HFFc6 (cell line): ENCODE measurements at places on chromosomes 2 and 18.

DNA sequence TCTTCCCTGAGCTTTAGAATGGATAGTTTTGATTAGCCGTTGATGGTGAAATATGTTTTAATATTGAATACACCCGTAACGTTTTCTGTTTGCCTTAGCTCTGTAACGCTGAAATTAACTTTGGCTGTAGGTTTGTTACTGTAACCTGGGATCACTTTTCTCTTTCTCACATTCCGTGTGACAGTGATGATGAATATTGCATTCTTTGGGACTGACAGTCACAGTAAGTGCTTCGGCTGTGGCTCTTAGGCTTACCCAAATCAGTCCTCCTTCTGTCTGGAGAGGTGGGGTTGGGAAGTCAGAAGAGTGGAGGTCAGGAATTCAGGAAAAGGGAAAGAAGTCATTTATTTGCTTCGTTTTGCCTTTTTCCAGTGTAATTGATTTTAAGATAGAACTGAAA lies 18.0 kb downstream of the RMC1 start:
- no peak overlapping the region for H3K27ac ChIP-seq
- H3K4me1 ChIP-seq = peaks cover 36% of the 10 kb centered on the region
- peaks cover 2% of the 10 kb centered on the region; the same call in 1 of the 2 replicates for H3K27me3 ChIP-seq
- peaks cover 48% of the 10 kb centered on the region for H3K36me3 ChIP-seq
- DNase-seq = no peak

DNA sequence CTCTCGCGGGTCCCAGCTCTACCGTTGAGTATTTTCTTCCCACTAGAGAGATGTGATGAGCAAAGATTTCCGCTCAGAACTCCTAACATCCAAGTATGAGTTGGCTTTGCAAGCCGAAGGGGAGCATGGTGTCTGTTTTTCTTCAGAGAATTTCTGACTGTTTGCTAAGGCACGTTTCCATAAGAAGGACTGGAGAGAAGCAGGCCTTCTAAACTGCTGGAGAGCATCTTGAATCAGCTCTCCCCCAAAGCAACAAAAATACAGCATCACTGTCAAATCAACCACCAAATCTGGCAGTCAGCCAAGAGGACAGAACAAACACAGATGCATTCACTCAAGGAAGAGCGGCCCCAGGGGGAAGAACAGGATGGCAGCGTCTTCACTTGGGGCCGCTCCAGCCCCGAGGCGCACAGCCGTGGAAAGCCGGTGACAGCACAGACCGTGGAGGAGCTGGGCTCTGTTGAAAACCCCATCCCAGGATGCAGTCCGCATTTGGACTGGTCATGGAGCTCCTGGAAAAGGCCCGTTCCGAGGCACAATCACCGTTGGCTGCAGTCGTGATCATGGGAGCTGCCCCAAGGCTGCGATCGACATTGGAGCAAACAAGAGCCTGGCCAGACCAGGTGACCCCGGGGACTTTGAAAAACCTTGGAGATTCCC lies 101.4 kb downstream of the NFATC1 start:
- H3K27me3 ChIP-seq = peaks cover 15% of the 10 kb centered on the region
- peaks cover 13% of the 10 kb centered on the region for H3K4me1 ChIP-seq
- no peak overlapping the region for H3K4me3 ChIP-seq
- peaks cover 9% of the 10 kb centered on the region for H3K36me3 ChIP-seq
- DNase-seq = no peak
- no peak overlapping the region for H3K27ac ChIP-seq

- no peak overlapping the region for H3K4me3 ChIP-seq
- no peak for DNase-seq
- H3K27ac ChIP-seq = peak overlapping the region; percentile 37
Observed at GRCh38 chr2:38591152-38591551, 11.6 kb downstream of the HNRNPLL start.

DNA sequence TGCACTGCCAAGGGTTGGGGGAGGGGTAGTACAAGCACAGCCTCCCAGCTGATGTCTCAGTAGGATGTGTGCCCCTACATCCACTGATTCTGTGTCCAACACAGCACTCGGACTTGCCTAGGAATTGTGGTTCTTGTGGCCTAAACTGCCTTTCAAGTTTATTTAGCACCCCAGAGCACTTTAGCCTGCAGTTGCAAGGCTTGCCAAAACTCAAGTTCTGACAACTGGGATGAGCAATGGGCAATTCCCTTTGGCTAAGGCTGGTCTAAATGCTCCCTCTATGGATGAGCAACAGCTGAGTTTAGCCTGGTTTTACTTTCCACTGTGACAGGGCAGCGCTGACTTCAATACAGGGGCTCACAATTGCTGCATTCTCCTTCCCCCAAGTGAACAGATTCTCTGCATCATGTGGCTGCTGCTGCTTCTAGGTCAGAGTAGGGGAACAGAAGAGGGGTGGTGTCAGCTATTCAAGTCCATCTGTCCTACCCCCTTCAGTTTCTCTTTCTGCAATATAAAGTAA lies 471.5 kb downstream of the PIK3C3 start:
- H3K27me3 ChIP-seq = no peaks in the 10 kb centered on the region
- H3K4me1 ChIP-seq = no peaks in the 10 kb centered on the region
- DNase-seq = no peak
- no peak overlapping the region for H3K27ac ChIP-seq

- no peak overlapping the region for H3K4me3 ChIP-seq
- H3K4me1 ChIP-seq = peaks cover 14% of the 10 kb centered on the region
- H3K27ac ChIP-seq = no peak overlapping the region
- H3K27me3 ChIP-seq = peaks cover 16% of the 10 kb centered on the region
- DNase-seq = no peak
Observed at GRCh38 chr2:234373060-234373459, 123.8 kb downstream of the ARL4C start.

DNA sequence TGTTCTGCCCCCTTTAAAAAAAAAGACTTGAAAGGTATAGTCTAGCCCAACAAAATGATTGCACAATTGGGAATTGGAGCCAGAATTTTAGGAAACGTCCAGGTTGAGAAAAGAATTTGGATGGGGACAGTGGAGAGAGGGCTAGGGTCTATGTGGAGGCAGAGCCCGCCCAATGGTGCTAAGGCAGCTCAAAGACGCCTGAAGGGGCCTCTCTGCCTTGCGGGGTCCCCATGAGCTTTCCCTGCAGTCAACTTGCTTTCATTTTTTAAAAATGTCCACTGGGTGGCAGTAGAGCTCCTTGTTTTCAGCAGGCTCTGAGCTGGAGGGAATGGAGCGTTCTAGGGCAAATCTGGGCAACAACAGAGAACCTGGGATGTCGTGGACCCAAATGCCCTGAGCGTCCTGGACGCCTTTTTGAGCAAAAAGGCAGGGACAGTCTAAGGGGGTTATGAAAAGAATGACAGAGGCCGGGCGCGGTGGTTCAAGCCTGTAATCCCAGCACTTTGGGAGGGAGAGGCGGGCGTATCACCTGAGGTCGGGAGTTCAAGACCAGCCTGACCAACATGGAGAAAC lies 40.2 kb upstream of the ITM2C start:
- peaks cover 7% of the 10 kb centered on the region for H3K36me3 ChIP-seq
- H3K4me1 ChIP-seq = peaks cover 7% of the 10 kb centered on the region
- 0 out of 2 replicates have a peak overlapping the region, but pooled peaks have one; percentile 24 for H3K27ac ChIP-seq
- H3K27me3 ChIP-seq = peaks cover 24% of the 10 kb centered on the region
- H3K4me3 ChIP-seq = peak overlapping the region; percentile 83

DNA sequence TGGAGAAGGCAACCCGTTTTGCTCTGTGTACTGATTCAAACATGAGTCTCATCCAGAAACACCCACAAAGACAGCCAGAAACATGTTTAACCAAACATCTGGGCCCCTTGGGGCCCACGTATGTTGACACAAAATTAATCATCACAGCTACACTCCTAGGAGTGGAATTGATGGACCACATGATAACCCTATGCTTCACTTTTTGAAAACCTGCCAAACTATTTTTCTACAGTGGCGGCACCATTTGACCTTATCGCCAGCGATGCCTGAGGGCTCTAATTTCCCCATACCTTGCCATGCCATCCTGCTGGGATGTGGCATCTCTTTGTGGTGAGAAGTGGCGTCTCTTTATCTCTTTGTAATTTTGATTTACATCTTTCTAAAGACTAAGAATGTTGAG lies 38.5 kb downstream of the PSMG2 start:
- H3K36me3 ChIP-seq = no peaks in the 10 kb centered on the region
- H3K4me3 ChIP-seq = peak overlapping the region; percentile 75
- peak overlapping the region; percentile 92 for H3K27ac ChIP-seq

DNA sequence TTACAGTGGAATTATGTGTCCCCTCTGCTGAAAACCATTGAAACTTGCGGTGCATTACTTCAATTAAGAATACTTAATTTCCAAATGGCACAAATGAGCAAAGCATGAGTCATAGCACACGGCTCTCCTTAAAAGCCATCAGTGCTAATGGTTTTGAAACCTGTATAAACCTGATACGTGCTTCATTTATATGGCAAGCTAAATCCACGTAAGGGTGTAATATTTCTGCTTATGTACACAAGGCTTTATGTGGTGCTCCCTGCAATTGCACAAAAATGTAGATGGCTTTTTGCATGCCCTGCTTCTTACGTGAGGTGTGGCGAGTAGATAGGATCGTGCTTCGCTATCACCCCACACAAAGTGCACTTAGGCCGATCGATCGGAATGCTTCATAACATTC lies 840.9 kb downstream of the GALR1 start:
- H3K4me1 ChIP-seq = no peaks in the 10 kb centered on the region
- no peaks in the 10 kb centered on the region for H3K27me3 ChIP-seq
- no peak overlapping the region for H3K4me3 ChIP-seq
- H3K36me3 ChIP-seq = 0 out of 2 replicates have a peak, but pooled peaks cover 6% of the 10 kb centered on the region
- no peak for DNase-seq

GRCh38 chr18:48829443-48830149 lies 121.2 kb downstream of the SMAD7 start:
- peaks cover 33% of the 10 kb centered on the region for H3K36me3 ChIP-seq
- H3K27ac ChIP-seq = peak overlapping the region; percentile 99
- H3K27me3 ChIP-seq = peaks cover 21% of the 10 kb centered on the region
- DNase-seq = no peak
- peaks cover 96% of the 10 kb centered on the region for H3K4me1 ChIP-seq

GRCh38 chr2:37893327-37893726 lies 31.8 kb upstream of the RMDN2 start:
- H3K4me3 ChIP-seq = no peak overlapping the region
- peaks cover 7% of the 10 kb centered on the region for H3K27me3 ChIP-seq

DNA sequence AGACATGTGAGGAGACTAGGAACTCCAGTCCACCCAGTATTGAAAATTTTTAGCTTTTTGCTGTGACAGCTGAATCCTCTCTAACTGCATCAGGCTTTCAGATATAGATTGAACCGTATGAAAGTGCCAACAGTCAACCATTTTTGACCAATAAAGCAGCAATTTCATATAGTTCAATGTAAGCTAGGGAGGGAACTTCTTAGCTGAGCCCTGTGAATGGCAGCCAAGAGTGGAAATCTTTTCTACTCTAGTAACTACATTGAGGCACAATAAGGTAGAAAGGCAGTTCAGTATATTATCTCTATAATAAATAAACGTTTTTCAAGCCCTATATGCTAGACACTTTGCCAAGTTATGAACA lies 96.3 kb upstream of the TANK start:
- no peak overlapping the region; the same call in 1 of the 2 replicates for H3K4me3 ChIP-seq
- H3K4me1 ChIP-seq = peaks cover 13% of the 10 kb centered on the region
- peaks cover 2% of the 10 kb centered on the region for H3K27me3 ChIP-seq
- no peaks in the 10 kb centered on the region for H3K36me3 ChIP-seq
- no peak for DNase-seq

DNA sequence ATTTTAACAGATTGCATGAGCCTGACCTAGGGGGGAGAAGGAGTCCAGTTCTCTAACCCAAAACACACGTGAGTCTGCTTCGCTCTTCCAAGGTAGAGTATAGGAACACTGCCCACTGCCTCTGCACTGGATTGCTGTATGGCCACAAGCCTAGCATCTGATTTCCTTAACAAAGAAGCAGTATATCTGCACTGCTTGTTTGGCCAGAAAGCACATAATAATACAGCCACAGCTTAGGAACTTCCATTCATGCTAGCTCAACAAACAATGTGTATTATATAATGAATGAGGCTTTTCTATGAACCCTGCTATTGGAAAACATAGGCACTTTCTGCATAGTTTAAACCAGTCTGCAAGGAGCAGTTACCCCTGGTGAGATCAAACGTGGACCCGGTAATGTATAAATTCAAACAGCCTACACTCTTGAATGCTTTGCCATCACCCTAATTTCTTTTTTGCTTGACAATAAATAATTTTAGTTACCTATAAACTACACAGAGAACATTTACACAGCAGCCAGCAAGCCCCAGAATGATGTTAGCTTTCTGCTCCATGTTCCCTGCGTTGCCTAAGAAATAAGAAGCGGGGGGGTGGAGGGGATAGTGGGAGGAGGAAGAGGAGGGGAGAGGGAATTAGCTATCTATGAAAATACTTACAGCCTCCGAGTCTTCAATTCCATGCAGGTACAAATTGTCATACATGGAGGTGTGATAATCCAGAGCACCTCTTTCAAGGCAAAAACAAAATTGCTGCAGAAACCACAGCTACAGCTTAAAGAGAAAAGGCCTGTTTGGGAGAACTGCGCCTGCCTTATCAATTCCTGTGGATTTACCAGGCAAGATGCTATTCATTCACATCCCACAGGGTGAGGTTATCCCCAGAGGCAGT lies 125.6 kb downstream of the CACNB4 start:
- no peaks in the 10 kb centered on the region for H3K4me1 ChIP-seq
- no peak overlapping the region for H3K27ac ChIP-seq
- no peak for DNase-seq
- no peaks in the 10 kb centered on the region for H3K36me3 ChIP-seq
- peaks cover 26% of the 10 kb centered on the region for H3K27me3 ChIP-seq

DNA sequence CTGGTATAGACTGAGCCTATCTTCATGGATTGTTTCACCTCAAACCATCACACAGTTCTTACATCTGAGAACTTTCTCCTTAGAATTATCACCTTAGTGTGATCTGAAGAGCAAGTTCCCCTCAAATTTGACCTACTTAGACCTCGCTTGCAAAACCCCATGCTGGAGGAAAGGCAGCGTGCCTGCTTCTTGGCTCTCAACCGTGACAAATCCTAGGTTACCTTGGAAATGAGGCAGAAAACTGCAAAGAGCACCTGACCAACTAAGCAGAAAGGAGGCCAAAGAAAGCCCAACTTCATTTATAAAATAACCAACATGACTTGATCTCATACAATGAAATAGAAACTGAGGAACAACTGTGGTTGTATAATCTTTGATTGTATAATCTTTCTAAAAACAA lies 146.4 kb downstream of the RAB3GAP1 start:
- no peak overlapping the region for H3K27ac ChIP-seq
- no peak overlapping the region for H3K4me3 ChIP-seq
- DNase-seq = no peak
- no peaks in the 10 kb centered on the region for H3K36me3 ChIP-seq
- H3K27me3 ChIP-seq = no peaks in the 10 kb centered on the region

- no peak within 1 kb of the TSS for H3K4me3 ChIP-seq
- H3K27ac ChIP-seq = no peak within 1 kb of the TSS
- no peaks in the 10 kb centered on the region for H3K36me3 ChIP-seq
- DNase-seq = no peak
- no peaks in the 10 kb centered on the region for H3K4me1 ChIP-seq
Observed at GRCh38 chr2:209771474-209772289, at the start of gene UNC80. Gene UNC80 (plus strand): TSS chr2:209771832. CDS start chr2:209772073, 241 bp downstream.

DNA sequence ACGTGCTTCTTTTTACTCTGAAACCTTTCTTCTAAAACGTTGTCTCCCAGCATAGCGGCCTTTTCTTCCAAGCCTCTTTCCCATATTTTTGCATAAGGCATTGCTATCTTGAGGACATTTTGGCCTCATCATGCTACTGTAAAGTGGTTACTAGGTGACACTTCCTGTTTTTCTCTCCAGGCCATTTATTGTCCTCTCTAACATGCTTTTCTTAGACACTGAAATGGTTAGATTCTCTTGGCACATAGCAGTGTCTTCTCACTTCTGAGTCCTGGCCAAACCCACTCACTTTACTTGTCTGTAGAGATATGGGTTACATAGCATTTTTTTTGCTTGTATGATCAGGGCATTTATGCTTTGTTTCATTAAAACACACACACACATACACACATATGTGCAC lies 50.1 kb upstream of the KCNH7 start:
- H3K36me3 ChIP-seq = no peaks in the 10 kb centered on the region
- H3K4me3 ChIP-seq = no peak overlapping the region
- no peaks in the 10 kb centered on the region for H3K27me3 ChIP-seq
- H3K27ac ChIP-seq = no peak overlapping the region
- peaks cover 6% of the 10 kb centered on the region; the same call in 1 of the 2 replicates for H3K4me1 ChIP-seq
